ENCODE measurements at places on chromosomes 12 and 14.

DNA sequence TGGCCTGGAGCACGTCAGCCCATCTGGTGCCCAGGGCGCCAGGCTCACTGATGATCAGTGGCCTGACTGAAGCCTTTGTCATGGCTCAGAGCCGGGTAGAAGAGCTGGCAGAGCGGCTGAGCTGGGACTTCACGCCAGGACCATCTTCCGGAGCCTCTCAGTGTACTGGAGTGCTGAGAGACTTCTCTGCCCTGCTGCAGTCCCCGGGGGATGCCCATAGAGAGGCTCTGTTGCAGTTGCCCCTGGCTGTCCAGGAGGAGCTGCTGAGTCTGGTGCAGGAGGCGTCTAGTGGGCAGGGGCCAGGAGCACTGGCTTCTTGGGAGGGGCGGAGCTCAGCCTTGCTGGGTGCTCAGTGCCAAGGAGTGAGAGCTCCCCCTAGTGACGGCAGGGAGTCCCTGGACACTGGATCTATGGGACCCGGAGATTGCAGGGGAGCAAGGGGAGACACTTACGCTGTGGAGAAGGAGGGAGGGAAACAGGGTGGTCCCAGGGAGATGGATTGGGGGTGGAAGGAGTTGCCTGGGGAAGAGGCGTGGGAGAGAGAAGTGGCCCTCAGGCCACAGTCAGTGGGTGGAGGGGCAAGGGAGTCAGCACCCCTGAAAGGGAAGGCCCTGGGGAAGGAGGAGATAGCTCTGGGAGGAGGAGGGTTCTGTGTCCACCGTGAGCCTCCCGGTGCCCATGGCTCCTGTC is 2.0 kb downstream of the KHNYN start:
- DNase-seq, result peak; percentile 83

GRCh38 chr12:11580125-11580751 is 69.2 kb upstream of the ETV6 start:
- DNase-seq, result no peak

- DNase-seq, result no peak
Measured at GRCh38 chr12:1171657-1172408, 180.8 kb downstream of the ERC1 start.

GRCh38 chr12:42076976-42077375 is 67.7 kb downstream of the GXYLT1 start:
- no peak for DNase-seq

GRCh38 chr14:95150910-95151309 is 6.4 kb downstream of the DICER1 start:
- no peak for DNase-seq

GRCh38 chr12:127060933-127061332 is 1206.0 kb upstream of the TMEM132C start:
- no peak for DNase-seq

DNA sequence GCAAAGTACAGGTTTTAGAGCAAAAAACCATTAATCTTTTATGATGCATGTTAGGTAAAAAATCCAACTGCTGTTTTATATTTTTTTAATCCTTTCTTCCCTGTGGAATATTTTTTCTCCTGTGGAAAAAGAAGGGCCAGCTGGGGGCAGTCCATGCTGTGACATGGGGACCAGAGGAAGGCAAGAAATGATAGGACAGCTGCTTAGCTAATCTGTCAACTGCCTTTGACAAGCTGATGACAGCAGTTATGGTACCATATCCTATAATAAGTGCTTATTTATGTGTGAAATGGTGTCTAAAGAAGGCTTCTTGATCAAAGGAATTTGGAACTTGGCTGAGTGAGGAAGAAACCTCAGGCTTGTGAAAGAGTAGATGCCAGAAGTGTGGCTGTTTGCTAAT is 452.4 kb upstream of the NOVA1 start:
- DNase-seq, result no peak

DNA sequence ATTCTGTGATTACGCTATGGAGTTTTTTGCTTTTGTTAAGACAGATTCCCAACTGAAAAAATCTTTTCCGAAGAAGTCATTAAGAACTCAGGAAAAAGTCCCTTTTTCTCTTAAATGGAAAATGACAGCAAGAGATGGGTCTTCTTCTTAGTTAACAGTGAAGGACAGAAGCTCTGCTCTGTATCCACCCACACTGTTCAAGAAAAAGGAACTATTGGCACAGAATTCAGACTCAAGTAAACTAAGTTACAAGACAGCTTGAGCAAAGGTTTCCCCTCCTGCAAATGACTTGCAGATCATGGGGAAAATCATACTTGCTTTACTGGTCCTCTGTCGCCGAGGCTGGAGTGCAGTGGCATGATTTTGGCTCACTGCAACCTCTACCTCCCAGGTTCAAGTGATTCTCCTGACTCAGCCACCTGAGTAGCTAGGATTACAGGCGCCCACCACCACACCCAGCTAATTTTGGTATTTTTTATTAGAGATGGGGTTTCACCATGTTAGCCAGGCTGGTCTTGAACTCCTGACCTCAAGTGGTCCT is 137.1 kb upstream of the AEBP2 start:
- no peak for DNase-seq

GRCh38 chr12:26095186-26095585 is 29.7 kb downstream of the BHLHE41 start:
- no peak for DNase-seq

DNA sequence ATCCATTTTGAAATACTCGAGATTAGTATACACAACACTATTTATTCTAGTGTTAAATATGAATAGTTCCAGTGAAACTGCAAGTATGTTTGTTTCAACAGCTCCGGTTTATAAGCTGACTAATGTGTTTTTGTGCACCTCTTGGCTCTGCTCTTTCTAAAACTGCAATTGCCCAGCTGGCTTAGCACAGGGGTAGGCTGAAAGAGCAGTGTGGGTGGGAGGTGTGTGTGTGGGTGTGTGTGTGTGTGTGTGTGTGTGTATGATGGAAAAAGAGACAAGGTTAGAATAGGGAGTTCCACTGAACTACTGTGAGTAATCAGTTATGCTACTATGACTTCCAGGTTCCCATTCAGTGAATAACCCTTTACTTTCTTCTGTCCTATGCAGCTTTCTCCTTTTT is 37.8 kb upstream of the DDHD1 start:
- DNase-seq, result peak; percentile 29

DNA sequence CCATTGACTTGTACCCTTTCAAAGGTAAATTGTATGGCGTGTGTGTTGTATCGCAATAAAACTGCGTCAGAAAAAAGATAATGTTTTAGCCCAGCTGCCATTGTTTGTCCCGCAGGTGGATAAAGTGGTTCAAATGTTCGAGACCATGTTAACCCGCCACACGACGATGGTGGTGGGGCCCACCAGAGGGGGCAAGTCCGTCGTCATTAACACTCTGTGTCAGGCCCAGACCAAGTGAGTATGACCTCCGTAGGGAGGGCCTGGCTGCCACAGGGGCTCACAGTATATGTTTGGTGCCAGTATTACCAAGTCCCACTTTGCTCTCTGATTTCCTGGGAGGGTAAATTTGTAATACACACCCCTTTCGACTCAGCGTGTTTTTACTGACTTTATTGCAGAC is 96.9 kb downstream of the DNAH10 start:
- no peak for DNase-seq

DNA sequence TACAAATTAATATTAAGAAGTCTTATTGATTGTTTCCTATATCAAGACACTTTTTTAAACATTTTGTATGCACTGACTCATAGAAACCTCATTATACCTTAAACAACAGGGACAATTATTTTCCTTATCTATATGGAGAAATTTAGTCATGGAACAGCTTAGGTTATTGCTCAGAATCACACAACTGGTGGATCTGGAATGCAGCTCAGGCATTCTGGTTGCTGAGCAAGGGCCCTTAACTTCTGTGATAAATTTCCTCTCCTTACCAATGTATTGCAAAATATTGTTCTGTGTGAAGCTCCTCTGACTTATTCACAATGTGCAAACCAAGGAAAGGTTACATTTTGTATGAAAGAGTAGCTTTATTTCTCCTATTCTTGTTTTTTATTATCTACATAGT is 817.8 kb downstream of the LRFN5 start:
- no peak for DNase-seq

GRCh38 chr14:63654346-63654745 is 12.7 kb upstream of the WDR89 start:
- DNase-seq, result no peak

- no peak for DNase-seq
Measured at GRCh38 chr14:75259510-75259855, 19.1 kb upstream of the FOS start.

GRCh38 chr12:9740106-9740750 is 7.3 kb upstream of the CLECL1 start:
- DNase-seq, result no peak

GRCh38 chr14:60647081-60647836 is 2.0 kb downstream of the SIX1 start:
- no peak for DNase-seq

- no peak for DNase-seq
Measured at GRCh38 chr12:112599871-112600270, 181.1 kb downstream of the PTPN11 start.

GRCh38 chr12:72135021-72135301 is 137.2 kb upstream of the TRHDE start:
- DNase-seq, result no peak
